ENCODE measurements at places on chromosomes 2 and 18.

DNA sequence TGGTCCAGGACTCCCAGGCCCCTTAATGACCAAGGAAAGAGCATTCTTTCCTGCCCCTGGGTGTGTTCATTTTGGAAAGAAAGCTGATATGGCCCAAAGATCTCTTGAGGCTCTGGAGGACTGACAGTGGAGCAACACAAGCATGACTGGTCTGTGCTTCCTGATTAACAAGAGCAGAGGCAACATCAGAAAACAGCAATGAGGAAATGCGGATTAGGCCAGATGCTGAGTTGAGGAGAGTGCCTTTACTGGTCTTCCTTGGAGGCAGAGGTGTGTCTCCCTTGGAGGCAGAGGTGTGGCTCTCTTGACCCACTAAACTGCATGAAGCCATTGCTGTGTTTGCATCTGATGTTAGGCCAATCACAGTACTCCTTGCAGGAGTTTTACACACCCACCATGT lies 19.9 kb downstream of the IL36B start:
- no peak for DNase-seq

DNA sequence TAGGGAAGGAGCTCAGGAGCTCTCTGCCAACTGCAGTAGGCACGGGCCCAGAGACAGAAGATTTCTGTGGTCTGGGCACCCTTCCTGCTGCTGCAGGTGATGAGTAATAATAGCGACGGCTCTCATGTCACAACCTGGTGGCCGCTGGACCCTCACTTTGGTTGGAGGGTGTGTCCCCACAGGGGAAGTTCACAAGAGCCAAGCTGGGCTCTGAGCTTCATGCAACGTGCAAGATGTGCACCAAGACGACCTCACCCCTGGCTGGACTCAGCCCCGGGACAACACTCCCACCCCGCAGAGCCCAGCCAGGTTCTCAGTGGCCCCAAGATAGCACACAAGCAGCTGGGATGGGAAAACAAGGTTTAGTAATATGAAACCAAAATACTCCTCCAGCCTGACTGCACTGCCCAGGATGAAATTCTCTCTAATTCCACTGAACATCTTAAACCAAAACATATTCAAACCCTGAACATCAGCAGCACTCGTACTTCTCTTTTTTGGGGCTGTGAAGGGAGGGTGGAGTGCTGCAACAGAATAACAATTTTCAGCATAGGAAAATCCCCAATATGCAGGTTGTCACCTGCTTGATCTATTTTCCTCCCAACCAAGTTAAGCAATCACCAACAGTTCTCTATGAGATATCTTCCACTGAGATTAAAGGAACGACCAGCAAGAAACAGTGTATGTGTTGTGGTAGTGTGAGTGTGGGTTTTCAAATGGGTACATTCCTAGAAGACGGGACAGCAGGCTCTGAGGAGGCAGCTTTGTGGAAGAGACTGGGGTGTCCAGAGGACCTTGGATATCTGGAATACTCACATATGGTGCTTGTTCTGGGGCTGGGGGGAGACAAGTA lies 26.5 kb downstream of the BCL2 start:
- DNase-seq, result no peak

DNA sequence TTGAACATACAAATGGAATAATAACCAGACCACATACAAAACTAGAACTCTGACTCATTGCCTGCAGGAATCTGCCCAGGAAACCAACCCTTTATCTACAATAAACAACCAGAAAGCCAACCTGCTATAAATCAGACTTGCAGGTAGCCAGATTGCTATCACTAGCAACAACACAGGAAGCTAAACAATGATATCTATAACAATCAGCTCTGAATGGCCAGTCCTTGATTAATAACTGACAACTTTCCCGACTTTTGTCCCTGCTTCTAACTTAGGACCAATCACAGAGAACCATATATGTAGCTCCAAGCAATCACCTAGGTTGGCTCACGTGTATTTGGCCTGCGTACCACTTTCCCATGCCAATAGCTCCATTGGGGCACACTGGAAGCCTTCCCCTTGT lies 470.8 kb downstream of the RIT2 start:
- no peak for DNase-seq

DNA sequence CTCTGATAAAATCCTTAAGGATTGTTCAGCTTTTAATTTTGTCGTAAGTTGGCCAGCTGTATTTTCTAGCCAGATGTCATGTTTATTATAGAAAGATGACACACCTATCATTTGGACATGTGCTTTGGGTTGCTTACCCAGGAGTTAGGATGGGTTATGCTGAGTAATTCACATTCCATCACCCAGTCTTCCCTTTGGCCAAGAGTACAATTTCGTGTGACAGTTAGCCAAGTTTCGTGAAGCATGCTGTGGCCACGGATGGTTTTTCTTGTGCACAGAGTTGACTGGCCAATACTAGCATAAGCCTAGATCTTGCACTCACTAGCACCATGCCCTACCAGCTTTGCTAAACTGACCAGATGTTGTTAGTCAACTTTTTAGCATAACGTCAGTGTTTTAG lies 5.8 kb downstream of the MAPRE3 start:
- DNase-seq, result peak; percentile 17

GRCh38 chr18:47254341-47254939 lies 3.0 kb upstream of the SKOR2 start:
- DNase-seq, result no peak

- peak; percentile 63 for DNase-seq
Observed at GRCh38 chr18:67665266-67665665, 148.7 kb upstream of the DSEL start.

- DNase-seq, result no peak
Observed at GRCh38 chr2:209141142-209141541, 282.7 kb upstream of the MAP2 start.

DNA sequence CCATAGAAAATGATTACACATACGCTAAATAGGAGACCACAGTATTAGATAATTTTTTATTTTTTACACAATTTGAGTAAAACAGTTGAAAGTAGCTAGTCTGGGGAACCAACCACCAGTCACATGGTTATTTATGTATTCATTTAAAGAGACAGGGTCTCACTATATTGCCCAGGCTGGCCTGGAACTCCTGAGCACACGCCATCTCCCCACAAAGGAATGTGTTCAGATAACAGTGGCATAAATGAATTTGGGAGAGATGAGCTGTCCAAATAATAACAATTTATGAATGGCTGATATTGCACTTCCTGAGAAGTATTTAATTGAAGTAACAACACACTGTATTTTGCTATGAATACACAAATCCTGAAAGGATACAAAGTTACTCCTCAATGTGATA lies 39.7 kb downstream of the KIDINS220 start:
- DNase-seq, result no peak

- DNase-seq, result peak; percentile 36
Observed at GRCh38 chr18:9608298-9608697, 6.1 kb downstream of the PPP4R1 start.

- no peak for DNase-seq
Observed at GRCh38 chr2:206255003-206255402, 19.5 kb upstream of the ZDBF2 start.
